Tibial artery (tissue), 4 donors: ENCODE measurements at places on chromosomes 12 and 14.

DNA sequence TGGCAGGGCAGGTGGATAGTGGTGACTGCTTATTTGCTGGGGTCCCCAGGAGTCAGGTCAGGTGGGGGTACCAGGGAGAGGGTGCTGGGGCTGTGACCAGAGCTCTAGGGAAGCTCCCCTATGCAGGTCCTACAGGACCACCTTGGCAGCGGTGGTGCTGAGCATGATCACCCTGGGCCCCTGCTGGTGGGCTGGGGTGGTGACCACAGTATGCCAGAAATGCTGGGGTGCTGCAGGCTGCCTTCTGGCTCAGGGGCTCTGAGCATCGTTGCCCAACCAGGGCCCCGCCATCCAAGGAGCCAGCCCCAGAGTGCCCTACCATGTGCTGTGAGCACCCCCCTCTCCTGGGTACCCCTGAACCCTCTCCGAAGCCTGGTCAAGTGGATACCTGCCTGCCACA lies 17.5 kb upstream of the NUDT14 start:
- no peak for DNase-seq

DNA sequence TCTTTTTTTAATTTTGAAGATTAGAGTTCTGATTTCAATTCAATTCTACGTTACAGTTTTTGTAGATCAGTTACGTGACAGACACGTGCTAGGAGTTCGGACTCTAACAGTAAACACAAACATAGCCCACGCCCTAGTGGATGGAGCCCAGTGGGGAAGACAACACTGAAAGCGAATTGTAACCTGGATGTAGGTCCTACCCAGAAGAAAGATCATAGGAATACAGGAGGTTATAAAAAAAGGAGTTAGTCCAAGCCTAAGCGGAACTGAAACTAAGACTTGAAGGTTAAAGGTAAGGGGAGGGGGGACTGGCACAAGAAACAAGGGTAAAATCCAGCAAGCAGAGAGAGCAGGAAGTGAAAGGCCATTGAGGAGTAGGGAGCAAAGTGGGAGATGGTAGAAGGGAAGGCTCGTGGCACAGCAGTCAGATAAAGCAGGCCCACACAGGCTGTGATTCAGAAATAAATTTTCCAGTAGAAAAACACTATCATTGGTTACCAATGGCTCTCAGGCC lies 15.7 kb upstream of the CRY1 start:
- no peak for DNase-seq

DNA sequence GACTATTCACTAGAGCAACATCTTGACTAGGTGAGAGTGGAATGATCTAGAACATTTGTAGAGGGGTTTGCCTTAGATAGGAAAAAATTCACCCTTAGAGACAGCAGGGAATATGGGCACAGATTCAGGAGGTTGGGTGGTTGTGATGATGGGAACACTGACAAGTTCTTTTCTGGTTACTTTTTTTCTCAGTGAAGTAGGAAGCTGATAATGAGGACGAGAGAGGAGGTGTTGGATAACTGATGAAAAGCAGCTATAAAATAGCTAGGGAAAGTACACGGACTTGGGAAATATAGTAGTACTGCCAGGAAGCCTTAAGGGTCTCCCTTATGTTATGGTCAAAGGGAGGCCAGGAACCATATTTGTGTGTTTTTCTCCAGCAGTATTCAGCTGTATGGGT lies 250.5 kb downstream of the SSPN start:
- no peak for DNase-seq

GRCh38 chr12:124727264-124727800 lies 136.3 kb downstream of the SCARB1 start:
- DNase-seq = peak; percentile 85

GRCh38 chr12:71790331-71790730 lies 35.7 kb downstream of the RAB21 start:
- DNase-seq = no peak

DNA sequence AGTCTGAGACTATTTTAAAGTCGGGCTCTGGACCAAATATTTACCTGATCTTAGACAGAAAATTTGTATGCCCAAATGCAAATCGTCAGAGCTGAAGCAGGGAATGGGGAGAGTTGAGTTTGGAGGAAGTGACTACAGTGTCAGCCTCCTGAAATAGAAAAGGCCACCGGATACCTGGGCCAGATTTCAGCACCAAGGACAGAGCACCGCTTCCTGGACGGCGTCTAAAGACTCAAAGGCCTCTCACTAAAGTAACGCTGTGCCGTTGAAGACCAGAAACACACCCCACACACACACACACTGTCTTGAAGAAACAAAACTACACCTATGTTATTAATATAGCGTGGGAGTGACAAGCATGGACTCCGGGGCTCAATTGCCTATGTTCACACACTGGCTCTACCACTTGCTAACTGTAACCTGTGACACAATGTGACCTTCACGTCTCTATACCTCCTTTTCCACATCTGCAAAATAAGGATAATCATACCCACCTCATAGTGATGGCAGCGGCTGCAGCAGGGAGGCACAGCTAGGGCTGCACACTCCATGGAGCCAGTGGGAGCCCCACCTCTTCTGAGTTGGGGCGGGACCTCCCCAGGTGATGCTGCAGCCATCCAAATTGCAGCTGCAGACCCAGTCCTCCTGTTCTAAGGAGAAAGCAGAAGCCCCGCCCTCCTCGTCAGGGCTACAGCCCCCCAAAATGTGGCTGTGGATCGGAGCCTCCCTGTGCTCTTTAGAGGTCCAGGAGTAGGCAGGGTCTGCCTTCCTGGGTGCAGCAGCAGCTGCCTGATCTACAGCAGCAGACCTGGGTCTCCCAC lies 35.6 kb downstream of the KRT76 start:
- no peak for DNase-seq

- no peak for DNase-seq
Measured at GRCh38 chr12:46660276-46660675, 165.5 kb downstream of the SLC38A4 start.

DNA sequence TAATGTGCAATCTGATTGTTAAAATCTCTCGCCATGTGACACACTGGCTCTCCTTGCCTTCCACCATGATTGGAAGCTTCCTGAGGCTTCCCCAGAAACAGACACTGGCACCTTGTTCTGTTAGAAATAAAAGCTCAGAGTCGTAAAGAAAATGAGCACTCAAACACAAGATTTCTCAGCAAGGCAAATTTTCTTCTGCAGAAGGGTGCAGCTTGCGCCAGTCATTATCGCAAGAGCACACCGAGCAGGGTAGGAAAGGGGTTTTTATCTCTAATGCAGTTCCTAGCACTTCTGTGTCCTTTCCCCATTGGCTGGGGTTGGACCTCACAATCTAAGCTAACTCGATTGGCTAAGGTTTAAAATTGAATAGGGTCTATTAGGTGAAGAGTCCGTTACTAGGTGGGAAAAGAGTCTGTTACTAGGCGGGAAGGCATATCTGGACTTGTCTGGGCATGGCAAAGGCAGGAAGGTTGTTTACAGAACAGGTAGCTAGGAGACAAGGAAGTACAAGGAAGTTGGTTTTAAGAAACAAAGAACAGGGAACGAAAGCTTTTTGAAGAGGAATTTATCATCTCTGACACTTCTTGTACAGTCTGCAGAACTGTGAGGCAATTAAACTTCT lies 62.6 kb upstream of the BICD1 start:
- DNase-seq = no peak

DNA sequence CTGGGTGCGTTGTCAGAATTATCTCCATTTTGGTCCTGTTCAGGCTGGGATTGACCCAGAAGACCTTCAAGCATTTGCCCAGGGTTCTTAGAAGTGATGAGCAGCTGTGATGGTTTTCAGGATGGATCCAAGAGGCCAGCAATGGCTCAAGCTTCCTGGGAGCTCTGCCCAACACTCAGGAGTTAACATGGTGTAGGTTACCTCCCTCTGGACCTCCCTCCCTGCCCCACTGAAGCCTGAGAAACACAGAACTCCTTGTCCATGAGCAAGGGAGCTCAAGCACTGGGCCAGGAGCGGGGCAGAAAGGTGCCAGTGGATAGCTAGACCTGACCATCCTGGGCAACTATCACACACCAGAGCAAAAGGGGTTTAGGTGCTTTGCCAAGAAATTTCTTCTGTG lies 148.4 kb upstream of the FKBP4 start:
- DNase-seq = no peak

DNA sequence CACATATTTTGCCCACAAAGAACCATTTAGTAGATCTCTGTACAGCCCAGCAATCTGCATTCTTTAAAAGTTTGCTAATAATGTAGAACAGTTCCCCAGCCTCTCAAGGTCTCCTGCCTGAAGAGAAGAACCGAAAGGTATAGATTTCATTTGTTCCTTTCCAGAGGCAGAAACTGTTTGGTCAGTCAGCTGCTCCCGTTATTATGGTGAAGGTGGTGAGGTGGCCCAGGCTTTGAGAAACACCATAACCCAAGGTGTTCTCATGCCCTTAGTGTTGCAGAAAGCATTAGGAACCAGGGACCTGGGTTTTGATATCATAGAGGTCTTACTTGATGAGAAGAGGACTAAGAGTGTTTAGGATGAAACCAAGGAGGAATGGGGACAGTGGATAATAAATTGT lies 65.3 kb downstream of the SUSD6 start:
- DNase-seq = no peak

DNA sequence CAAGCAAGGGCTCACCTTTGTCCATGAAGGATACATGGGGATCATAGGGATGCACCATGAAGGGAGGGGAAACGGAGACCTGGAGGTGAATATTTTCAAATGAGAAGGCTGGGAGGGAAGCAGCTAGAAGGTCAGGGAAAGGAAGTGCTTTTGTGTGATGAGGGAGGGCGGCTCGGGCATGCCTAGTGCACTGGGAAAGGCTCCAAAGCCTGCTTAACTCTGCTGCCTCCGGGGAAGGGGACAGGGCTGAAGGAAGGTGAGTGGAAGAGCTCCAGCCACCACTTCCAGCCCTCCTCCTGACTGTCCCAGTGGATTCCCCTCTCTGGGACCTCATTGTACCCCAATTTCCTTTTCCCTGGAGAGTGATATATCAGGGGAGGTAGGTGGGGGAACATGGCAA lies 149.4 kb upstream of the PRMT8 start:
- DNase-seq = no peak

GRCh38 chr12:593396-594270 lies 69.6 kb downstream of the NINJ2 start:
- no peak for DNase-seq

DNA sequence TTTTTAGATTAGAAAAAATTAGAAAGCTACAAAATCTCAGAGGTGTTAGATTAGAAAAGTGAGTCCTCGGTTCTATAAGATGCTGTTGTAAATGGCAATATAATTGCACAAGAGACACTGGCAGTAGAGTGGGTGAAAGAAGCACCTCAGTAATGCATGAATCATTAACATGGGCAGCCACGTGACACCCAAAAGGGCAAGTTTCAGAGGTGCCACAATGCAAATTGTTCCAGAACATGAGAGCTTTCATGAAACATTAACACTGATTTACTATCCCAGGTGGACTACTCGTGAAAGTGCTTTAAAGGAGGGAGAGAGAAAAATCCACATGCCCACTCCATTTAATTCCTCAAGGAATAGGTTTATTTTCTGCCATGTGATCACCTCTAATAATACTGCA lies 108.4 kb downstream of the PTPRR start:
- DNase-seq = no peak

- no peak for DNase-seq
Measured at GRCh38 chr14:35944847-35945246, 118.7 kb downstream of the BRMS1L start.

DNA sequence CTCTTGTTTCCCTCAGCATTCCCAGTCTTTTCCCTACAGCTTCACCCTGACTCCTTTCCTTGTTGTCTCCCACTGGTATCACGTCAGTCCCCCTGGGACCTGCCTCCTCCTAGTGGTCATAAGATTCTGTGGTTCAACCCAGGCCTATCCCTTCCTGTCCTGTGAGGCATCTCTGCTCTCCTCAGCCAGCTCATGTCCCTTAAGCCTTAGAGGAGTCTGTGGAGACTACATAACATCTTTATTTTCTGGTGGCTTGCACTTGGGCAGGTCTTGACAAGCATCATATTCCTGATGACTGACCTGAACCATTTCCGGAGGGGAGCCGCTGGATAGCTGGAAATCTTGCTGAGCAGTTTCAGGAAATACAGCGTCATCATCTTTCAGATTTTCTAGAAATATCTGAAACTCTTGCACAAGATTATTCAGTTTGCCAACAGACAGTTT lies 688 bp downstream of the C12orf71 start:
- no peak for DNase-seq

DNA sequence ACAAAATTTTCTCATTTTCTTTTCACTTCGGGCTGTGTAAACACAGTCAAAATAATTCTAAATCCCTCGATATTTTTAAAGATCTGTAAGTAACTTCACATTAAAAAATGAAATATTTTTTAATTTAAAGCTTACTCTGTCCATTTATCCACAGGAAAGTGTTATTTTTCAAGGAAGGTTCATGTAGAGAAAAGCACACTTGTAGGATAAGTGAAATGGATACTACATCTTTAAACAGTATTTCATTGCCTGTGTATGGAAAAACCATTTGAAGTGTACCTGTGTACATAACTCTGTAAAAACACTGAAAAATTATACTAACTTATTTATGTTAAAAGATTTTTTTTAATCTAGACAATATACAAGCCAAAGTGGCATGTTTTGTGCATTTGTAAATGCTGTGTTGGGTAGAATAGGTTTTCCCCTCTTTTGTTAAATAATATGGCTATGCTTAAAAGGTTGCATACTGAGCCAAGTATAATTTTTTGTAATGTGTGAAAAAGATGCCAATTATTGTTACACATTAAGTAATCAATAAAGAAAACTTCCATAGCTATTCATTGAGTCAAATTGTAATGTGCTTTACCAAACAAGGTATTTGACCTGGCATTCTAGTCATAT lies 4.8 kb downstream of the CDKN1B start:
- no peak for DNase-seq

DNA sequence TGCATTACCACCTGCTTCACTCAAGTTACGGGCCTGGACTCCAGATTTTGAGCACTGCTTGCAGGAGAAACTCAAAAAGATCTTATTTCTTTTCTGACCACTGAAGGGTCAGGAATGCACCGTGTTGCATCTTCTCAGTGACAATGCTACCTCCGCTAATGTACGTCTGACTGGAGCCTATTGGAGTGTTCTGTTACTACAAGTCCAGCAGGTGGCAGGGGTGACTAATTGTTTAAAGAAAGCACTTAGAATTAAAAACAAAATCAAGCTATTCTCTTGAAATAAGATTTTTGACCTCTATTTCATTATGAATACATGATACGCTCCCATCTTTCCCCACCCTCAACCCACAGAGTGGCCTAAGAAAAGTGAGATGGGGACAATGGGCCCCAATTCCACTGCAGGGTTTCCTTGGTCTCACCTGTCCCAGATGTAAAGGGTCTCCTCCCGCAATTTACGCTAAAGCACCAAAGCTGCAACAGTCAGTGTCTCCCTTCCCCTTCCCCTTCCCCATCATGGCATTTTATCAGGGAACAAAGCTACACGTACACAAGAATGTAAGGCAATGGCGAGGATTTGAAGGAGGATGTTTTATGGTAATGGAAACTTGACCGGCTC lies 2.2 kb downstream of the TBPL2 start:
- DNase-seq = no peak

GRCh38 chr14:93234798-93235197 lies 27.7 kb downstream of the UBR7 start:
- DNase-seq = no peak

GRCh38 chr12:12230275-12230674 lies 36.6 kb downstream of the LRP6 start:
- no peak for DNase-seq
